ENCODE measurements at places on chromosomes 1 and 21.

DNA sequence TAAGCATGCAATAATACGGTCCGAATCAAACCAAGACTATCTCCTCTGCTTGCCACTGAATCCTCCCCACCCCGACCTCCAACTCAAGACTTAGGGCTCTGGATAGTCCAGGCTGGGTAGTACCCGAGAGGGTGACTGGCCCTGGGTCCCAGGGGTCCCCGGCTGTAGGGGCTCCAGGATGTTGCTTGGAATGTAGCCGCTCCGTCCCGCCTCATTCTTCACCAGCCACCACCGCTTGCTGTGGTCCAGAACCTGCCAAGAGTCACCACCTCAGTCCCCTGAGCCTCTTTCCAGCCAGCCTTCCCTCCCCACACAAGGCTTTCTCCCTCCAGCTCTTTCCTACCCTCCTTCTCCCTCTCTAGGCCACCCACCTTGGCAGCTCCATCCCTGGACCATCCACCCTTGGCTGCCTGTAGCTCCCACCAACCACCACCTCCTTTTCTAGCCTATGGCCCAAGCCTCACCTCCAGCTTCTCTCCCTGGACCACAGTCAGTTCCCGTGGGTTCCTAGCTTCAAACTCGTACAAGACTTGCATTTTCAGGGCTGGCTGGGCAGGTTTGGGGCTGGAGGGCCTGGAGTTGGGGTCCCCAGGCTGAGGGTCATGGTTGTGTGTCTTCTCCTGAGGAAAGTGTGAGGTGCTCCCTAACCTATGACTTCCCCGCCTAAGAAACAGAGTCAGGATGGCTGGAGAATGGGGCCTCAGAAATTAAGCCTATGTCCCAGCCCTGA lies 10.9 kb upstream of the GSTM3 start:
- no peak for DNase-seq

GRCh38 chr1:182185842-182186756 lies 124.6 kb upstream of the ZNF648 start:
- no peak for DNase-seq

DNA sequence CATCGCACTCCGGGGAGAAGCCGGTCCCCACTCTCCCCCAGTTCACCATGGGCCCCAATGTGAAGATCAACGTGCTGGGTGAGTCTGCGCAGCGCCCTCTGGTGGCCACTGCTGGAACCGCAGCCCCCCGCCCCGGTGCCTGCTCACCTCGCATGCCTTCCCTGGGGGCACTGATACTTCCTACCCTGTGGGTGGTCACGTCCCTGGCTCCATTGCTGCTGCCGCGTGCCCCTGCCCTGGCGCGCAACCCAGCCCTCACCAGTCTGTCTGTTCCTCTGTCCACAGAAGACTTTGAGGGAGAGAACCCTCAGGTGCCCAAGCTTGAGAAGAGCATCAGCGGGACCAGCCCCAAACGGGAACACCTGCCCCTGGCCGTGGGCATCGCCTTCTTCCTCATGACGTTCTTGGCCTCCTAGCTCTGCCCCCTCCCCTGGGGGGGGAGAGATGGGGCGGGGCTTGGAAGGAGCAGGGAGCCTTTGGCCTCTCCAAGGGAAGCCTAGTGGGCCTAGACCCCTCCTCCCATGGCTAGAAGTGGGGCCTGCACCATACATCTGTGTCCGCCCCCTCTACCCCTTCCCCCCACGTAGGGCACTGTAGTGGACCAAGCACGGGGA lies 7.6 kb downstream of the EFNA3 start:
- DNase-seq, result peak; percentile 68

DNA sequence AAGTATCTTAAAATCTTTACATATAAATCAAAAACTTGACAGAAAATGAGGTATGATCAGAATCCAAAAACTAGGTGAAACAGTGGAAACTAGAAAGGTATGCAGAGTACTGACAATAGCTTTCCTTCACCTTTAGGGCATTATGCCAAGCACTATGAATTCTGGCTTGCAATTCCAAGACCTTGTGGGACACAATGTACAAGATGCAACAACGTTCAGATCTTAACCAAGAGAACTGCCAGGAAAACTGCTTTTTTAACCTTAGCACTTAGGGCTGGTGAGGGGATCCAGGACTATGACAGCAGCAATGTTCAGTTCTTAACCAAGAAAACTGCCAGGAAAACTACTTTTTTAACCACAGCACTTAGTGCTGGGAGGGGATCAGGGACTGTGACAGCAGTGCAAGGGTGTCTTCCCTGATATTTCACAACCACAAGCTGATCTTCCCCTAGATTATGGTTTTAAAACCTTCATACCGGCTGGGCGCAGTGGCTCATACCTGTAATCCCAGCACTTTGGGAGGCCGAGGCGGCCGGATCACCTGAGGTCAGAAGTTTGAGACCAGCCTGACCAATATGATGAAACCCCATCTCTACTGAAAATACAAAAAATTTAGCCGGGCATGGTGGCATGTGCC lies 22.3 kb downstream of the FOXJ3 start:
- no peak for DNase-seq

GRCh38 chr1:158199849-158200248 lies 19.2 kb downstream of the CD1D start:
- no peak for DNase-seq

GRCh38 chr1:170175041-170175440 lies 29.3 kb downstream of the NTMT2 start:
- no peak for DNase-seq

- no peak for DNase-seq
Measured at GRCh38 chr1:212952641-212952976, 2.3 kb downstream of the VASH2 start.

- no peak for DNase-seq
Measured at GRCh38 chr1:11355559-11356475, 82.8 kb downstream of the UBIAD1 start.

GRCh38 chr21:27306206-27306605 lies 339.3 kb upstream of the ADAMTS5 start:
- DNase-seq, result no peak
